DMS53 (cell line): ENCODE measurements at places on chromosomes 16 and 17.

DNA sequence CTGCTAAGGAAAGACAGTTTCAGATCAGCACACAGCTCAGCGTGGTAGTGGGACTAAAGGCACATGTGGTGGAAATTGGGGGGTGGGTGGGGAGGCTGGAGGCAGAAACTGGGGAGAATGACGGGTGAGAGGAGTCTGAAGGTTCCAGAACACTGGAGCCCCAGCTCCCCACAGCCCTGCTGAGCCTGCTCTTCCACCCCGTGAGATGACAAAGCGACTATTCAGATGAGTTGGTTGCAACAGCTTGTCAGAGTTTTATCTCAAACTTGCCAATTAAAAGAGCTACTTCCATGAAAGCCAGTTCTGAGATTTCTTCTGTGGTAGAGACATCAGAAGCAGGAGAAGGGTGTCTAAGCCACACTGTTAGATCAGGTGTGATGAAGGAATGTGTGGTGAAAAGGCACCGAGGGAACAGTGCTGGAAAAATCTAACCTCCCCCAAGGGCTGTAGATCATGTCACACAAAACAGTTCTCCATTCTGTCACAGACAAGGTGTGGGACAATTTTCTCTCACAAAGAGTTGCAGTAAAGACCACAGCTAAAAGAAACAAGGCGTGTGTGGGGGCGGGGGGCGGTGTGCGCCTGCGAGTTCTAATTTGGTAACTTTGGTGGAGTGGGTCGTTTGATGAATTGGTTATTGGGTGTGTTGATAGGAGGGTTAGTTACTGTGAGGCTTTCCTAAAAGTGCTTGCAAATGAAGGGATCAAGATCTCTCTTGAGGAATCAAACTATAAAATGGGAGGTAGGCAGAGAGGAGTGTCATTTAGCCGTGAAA lies 39.0 kb downstream of the CCDC182 start:
- no peak for DNase-seq

- DNase-seq: no peak
Measured at GRCh38 chr16:10754941-10755340, 11.3 kb downstream of the NUBP1 start.

- DNase-seq: no peak
Measured at GRCh38 chr17:36848008-36848902, 89.0 kb upstream of the LHX1 start.

GRCh38 chr17:45018848-45019711 lies 32.4 kb downstream of the DCAKD start:
- peak; percentile 88 for DNase-seq

- DNase-seq: no peak
Measured at GRCh38 chr16:89275837-89276720, 58.6 kb downstream of the ZNF778 start.

DNA sequence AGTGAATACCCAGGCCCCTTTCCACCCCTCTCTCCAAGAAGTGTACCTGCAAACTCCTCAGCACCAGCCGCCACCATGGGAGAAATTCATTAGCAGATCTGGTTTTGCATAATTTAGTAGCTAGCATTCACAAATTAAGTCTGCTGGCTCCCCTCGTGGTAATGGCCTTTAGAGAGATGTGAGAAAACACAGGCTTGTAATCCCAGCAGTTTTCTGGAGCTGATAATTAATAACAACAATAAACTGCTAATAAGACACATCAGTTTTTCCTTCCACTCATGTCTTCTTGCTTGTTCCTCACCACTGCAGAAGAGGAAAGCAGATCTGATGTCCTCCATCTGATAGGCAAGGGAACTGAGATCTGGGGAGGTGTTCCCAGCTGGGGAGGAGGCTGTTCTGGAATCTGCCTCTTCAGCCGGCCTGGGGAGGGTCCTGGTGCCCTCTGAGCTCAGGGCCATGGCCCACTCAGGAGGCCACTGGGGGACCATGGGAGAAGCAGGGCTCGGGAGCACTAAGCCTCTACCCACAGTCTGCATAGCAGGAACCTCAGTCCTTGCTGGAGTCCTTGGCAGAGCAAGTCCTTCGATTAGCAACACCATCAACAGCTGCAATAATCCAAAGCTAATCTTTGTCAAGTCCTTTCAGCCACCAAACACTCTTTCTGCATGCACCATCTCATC lies 74.2 kb upstream of the DNAJA2 start:
- DNase-seq: no peak

- DNase-seq: no peak
Measured at GRCh38 chr17:79617740-79618382, 7.0 kb upstream of the RBFOX3 start.

DNA sequence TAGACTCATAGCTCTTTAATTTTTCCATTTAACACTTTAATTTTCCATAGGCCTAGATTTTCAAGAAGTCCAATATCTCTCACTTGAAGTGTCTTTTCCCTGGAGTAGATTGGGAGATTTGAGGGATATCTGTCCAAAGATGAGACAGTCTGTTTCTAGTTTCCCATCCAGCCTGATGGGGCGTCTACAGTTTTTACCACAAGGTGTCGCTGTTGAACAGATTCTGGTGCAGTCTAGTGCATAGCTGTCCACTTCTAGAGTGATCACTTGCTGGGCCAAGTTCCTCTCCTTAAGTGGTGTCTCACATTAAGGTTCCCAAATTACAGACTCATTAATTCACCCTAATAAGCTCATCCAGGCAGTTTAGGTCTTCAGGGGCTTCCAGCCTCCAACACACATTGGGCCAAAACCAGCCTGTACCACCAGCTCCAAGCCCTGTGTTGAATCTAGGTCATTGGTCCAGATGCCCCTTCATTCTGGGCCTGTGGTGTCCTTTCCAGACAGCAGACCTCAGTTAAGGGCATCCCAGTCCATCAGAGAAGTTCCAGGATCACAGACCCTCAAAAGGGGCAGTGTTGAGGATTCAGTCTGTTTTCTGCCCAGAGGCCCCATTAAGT lies 9.4 kb downstream of the SNX20 start:
- peak; percentile 73 for DNase-seq

DNA sequence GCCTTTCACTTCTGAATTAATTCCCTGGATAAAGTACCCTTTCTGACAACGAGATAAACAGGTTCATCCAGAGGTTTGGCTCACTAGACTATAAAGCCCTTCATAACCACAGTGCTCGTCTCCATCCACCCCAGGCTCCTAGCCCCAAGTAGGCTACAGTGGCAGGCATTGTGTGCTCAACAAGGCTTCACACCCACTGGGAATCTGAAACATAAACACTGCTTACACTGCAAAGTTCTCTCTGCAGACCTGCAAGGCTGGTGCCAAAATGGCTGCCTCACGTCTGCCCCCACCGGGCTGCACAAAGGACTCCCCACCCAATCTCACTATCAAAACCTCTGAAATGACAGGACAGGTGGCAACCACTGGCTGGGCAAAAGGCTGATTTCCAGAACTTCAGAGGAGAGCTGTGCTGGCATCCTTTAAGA lies 5.1 kb upstream of the HLF start:
- DNase-seq: no peak

- DNase-seq: peak; percentile 87
Measured at GRCh38 chr17:82384730-82385481, 13.3 kb downstream of the UTS2R start.
